Tongue (tissue), 3 donors: ENCODE measurements at places on chromosomes 2 and 18. TPM values are rescaled to one million over a fixed set of nuclear protein-coding genes. Genes with fewer than 3 reads are reported as not detected.

The RTP5 gene
- total RNA-seq: not detected

The PTPRM gene
- total RNA-seq: 109 TPM

The CTLA4 gene
- total RNA-seq: 1.2 TPM

The DCAF17 gene
- 30.5 TPM for total RNA-seq

The ADCYAP1 gene
- total RNA-seq: 3.7 TPM

The ALKAL2 gene
- 2.3 TPM for total RNA-seq

The CHRNG gene
- 19.5 TPM for total RNA-seq
